H9 (cell line): ENCODE measurements at places on chromosomes 7 and 10. TPM values are rescaled to one million over a fixed set of nuclear protein-coding genes. Genes with fewer than 3 reads are reported as not detected.

The NAT16 gene
- total RNA-seq = 0.50 and 0.88 TPM in 2 replicates

The GPR141 gene
- 0.50 and 0.55 TPM in 2 replicates for total RNA-seq

The NXPH1 gene
- 0.11 and 0.15 TPM in 2 replicates for total RNA-seq

The PDLIM1 gene
- total RNA-seq = 115 and 123 TPM in 2 replicates

The FAM241B gene
- total RNA-seq = 13.7 and 14.7 TPM in 2 replicates

The NPC1L1 gene
- 0.07 and 0.11 TPM in 2 replicates for total RNA-seq

The FGFBP3 gene
- total RNA-seq = 49.0 and 49.3 TPM in 2 replicates

The TEX47 gene
- not detected in 2 replicates for total RNA-seq

The DOCK4 gene
- total RNA-seq = 4.8 and 4.9 TPM in 2 replicates

The PKD1L1 gene
- 0.17 and 0.18 TPM in 2 replicates for total RNA-seq

The DPP6 gene
- total RNA-seq = 4.5 and 4.7 TPM in 2 replicates

The NACAD gene
- 6.4 and 8.0 TPM in 2 replicates for total RNA-seq

The HOXA2 gene
- not detected in 2 replicates for total RNA-seq

The PPP1R17 gene
- total RNA-seq = 1.2 and 1.7 TPM in 2 replicates
